Effector memory CD8-positive, alpha-beta T cell (primary cell): ENCODE measurements at places on chromosomes 2 and 18.
A peak's percentile ranks its signal among the peaks of the same experiment; 100 is the strongest.

DNA sequence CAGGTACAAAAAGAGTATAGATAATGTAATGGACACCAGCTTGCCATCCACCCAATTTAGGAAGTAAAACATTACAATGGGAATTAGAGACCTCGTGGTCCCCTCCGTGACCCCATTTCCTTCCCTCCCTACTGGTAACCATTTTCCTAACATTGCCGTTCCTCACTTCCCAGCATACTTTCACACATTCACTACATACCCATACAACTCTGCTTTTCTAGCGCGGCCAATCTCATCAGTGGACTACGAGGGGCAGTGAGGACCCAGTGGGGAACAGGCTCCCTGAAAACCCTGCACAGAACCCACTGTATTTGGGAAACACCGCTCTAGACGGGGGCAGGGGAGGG, 1.1 kb downstream of the ENOSF1 start:
- no peak for DNase-seq

GRCh38 chr2:102514061-102514785, 41.2 kb downstream of the SLC9A4 start:
- DNase-seq, result no peak

DNA sequence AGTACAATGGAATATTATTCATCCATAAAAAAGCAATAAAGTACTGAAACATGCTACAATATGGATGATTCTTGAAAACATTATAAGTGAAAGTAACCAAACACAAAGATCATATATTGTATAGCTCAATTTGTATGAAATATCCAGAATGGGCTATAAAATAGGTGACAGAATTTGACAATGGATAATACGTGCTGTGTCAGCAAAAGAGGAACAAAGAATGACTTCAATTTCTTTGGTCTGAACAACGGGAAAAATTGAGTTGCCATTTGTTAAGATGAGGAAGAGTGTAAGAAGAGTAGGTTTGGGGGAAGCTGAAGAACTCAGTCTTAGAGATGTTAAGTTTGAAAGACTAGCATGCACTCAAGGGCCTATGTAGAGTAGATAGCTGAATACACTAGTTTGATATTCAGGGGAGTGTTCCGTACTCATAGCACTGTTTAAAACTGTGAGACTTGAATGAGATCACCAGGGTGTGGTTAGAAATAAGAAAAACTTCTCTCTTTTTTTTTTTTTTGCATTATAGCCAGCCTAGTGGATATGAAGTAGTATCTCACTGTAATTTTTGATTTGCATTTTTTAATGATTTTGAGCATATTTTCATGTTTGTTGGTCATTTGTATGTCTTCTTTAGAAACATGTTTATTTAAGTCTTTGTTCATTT, 213.6 kb downstream of the NR4A2 start:
- DNase-seq, result no peak

- no peak for DNase-seq
Observed at GRCh38 chr2:83006961-83007360, 1452.1 kb downstream of the SUCLG1 start.

GRCh38 chr2:154437104-154437503, 261.4 kb upstream of the KCNJ3 start:
- DNase-seq, result no peak

GRCh38 chr18:13982126-13982525, 66.8 kb upstream of the MC2R start:
- DNase-seq, result no peak

- DNase-seq, result no peak
Observed at GRCh38 chr2:112794131-112794733, 9.9 kb upstream of the IL1A start.

- no peak for DNase-seq
Observed at GRCh38 chr18:51739044-51739666, 541.7 kb upstream of the MEX3C start.

- DNase-seq, result no peak
Observed at GRCh38 chr2:105843476-105844374, 99.0 kb downstream of the NCK2 start.

GRCh38 chr2:86297382-86298147, 39.9 kb downstream of the REEP1 start:
- no peak for DNase-seq

- DNase-seq, result no peak
Observed at GRCh38 chr2:85769236-85769982, 15.6 kb downstream of the ATOH8 start.

DNA sequence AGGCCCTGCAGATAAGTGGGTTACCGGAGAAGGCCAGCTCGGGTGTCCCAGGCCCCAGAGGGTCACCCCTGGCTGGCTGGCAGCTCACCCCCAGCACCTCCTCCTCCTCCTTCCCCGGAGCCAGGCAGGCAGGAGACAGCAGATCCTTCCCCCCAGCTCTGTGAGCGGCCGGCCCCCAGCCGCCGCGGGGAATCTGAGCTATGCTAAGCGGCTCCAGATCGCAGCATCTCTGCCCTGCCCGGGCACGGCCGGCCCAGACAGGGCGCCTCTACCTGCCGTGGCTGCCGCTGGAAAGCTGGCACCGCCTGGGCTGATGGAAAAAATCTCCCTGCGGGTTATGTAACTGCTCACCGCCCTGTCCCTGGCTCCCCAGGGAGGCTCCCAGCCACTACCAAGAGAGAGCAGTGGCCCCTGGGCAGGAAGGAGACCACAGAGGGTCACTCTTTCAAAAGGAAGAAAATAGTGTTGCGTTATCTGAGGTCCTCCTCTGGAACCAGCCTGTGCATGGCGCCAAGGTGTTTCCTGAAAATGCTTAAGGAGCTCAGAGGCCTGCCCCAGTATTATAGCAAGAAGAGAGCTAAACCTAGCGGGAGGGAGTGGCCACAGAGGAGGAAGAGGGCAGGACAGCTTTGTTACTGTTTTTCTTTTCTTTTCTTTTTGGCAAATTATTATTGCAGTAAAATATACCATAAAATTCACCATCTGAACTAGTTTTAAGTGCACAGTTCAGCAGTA, 179.0 kb downstream of the SMAD7 start:
- DNase-seq, result no peak

DNA sequence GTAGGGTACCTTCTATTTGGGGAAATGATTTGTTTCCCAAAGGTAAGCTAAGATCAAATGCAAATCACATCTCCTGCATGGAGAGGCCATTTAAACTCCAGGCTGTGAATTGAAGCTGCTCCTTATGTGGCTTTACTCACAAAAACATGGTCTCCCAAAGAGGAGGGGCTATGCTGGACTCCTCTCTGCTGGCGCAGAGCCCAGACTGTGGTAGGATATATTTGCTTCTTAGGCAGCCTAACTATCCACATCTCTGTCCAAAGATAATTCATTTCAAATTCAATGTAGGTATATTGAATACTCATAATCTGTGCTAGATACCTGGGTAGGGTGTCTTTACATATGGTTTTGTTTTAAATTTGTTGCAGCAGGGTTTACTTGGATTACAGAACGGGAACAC, 358.5 kb downstream of the ALK start:
- no peak for DNase-seq

DNA sequence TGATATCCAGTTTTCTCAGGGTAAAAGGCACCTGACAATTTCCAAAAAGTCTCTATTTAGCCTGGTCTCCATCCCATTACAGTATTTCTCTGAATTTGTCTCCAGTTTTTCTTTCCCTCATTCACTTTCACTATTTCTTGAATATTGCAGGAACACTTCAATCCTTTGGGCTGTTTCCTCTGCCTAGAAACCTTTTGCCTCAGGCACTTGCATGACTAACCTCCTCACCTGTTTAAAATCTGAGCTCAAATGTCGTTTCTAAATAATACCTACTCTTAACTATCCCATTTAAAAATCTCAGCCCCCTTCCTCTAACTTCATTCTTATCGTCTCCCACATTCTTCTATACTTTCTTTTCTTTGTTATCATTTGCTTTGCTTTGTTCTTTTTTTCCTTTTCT, 9.0 kb downstream of the SCN2A start:
- no peak for DNase-seq

DNA sequence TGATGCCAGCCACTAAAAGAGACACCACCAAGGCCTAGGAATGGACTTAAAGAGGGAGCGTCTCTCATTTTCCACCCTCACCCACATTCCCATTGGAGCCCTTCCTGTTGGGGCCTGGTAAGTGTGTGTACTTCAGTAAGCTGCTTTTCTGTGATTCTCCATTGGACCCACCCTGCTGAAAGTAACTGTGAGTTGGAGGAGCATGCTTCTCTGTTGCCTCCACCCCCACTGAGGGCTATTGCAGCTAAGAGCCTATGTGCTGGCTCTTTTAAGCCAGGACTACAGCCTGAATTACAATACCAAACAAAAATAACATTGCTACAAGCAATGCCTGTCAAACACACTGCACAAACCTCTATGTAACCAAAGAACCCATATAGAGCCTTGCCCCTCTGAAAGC, 81.1 kb downstream of the TRABD2A start:
- no peak for DNase-seq

DNA sequence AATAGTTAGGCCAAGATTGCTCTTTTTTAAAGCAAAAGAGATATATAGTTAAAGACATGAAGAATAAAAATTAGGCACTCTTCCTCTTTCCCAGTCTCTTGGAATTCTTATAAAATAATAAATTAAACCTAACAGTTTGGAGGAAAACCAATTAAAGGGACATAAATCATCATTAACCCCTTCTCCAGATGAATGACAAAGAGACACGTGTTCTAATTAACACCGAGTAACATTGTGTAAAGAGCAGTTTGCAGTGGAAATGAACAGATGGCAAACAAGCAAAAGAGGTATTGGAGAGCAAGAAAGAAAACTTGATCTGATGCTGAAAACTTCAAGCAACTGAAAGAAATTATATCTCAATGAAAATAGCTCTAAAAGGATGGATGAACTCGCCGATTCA, 48.4 kb downstream of the BCL2 start:
- DNase-seq, result no peak

DNA sequence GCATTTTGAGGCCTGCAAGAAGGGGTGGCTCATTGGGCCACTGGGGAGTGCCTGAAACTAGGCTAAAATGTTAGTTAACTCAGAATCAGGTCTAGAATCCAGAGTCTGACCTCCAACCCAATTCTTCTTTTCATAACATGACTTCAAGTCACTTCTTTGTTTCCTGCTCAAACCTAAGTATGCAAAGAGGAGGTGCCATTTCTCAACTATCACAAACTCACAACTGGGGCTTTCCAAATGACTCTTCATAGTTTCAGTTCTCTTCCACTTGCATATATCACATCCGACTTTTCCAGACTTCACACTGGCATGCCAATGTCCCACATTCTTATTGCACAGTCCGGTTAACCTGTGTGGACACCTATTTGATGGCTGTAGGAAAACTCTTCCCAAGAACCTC, 211.6 kb downstream of the TCF4 start:
- DNase-seq, result no peak

- no peak for DNase-seq
Observed at GRCh38 chr2:141522702-141523101, 608.1 kb downstream of the LRP1B start.

GRCh38 chr2:214533541-214533940, 122.7 kb downstream of the VWC2L start:
- no peak for DNase-seq

DNA sequence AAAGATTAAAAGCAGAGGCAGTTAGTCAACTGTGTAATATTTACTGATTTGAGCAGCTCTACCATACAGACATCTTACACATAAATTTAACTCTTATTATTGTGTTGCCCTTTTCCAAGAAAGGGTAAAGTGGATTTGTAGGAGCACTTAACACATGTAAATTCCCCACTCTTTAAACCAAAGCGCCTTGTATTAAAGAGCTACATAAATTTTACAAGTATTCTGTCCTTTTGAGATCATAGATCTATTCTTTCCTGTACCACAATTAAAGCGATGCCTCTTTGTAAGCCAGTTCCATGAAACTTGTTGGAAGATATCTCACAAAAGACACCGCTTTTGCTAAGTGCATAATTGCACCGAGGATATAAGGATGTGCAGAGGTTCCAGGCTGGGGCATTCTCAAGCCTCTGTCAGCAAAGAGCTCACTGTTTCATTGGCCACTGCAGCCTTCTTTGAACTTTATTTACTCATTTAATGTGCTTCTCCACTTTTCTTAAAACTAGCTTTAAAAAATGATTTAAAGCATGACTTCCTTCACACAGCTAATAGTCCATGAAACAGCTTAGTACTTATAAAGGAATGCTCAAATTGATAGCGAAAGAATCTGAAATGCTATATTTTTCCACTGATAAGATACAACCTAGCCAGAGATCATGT, 520.0 kb upstream of the TCF4 start:
- no peak for DNase-seq

DNA sequence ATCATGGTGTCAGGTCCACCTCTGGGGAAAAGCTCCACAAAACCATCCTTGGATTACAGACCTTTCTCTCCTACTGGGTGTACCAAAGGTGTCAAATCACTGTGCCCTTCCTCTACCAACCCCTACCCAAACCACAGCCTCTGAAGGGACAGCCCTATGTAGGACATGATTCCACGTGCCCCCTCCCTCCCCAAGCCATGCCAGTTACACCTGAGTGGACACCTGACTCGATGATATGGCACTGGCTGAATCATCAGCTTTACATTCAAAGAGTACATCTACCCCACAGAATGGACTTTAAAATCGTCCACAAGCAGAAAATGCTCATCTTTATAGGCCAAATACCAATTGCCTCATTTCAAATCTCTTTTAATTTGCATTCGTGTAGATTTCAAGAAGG, 26.0 kb downstream of the TRABD2A start:
- DNase-seq, result no peak

GRCh38 chr2:96148410-96149217, 3.4 kb upstream of the DUSP2 start:
- peak; percentile 96 for DNase-seq

- DNase-seq, result no peak
Observed at GRCh38 chr2:77604953-77605929, 83.1 kb upstream of the LRRTM4 start.

GRCh38 chr18:48228301-48228715, 180.9 kb downstream of the ZBTB7C start:
- no peak for DNase-seq
